ENCODE measurements at places on chromosomes 6 and 20.

GRCh38 chr20:11769825-11770224 is 147.9 kb upstream of the BTBD3 start:
- no peak for DNase-seq

DNA sequence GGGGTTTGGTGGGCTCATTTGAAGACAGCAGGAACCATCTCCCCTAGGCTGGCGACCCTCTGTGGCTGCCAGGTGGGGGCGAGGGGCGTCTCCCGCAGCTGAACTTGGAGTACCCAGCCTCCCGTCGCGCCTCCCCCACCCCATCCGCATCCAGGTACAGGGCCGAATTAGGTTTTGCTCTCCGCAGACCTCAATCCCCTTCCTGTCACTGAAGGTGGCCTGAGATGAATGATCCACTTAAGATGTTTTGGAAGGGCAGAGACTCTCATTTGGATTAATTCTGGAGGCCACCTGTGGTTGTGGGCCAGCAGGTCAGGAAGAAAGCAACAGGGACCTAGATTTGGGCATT is 493 bp downstream of the CD83 start:
- no peak for DNase-seq

DNA sequence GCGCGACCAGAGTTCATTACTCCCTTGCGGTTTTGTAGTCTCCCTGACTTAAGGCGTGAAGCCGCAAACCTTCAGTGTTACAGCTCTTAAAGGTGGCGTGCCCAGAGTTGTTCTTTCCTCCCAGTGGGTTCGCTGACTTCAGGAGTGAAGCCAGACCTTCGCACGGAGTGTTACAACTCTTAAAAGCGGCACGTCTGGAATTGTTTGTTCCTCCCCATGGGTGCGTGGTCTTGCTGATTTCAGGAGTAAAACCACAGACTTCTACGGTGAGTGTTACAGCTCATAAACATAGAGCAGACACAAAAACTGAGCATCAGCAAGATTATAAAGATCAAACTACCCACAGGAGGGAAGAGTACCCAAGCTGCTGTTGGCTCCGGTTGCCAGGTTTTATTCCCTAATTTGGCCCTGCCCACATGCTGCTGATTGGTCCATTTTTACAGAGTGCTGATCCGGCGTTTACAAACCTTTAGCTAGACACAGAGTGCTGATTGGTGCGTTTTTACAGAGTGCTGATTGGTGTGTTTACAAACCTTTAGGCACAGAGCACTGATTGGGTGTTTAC is 10.4 kb downstream of the TMEM14C start:
- DNase-seq, result no peak

DNA sequence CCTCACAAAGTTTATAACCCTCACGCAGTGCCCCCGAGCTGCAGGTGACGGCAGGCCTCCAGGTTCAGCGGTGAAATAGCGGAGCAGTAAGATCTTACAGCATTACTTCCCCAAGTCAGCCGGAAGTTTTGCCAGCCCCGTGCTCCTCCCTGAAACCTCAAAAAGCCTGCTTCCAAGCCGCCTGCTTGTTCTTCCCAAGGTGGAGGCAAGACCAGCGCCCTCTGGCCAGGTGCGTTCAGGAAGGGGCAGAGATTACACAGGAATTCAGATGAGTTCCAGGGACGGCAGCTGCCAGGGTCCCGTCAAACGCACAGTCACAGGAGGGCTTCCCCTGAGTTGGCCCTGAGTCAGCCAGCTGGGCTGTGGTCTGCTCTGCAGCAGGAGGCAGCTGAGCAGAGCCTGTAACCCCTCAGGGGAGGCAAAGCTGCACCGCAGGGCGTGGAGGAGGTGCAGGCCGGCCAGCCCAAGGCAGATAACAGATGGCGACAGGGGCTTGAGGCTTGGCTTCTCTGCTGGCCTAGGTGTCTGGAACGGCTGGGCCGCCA is 124.1 kb upstream of the RPS6KA2 start:
- DNase-seq, result no peak

GRCh38 chr6:157558487-157559200 is 177.7 kb downstream of the ZDHHC14 start:
- DNase-seq, result no peak

GRCh38 chr6:66051812-66052211 is 344.8 kb upstream of the EYS start:
- DNase-seq, result no peak

All from lower leg skin (tissue), 4 donors.